ENCODE measurements at places on chromosomes 16 and 17.

DNA sequence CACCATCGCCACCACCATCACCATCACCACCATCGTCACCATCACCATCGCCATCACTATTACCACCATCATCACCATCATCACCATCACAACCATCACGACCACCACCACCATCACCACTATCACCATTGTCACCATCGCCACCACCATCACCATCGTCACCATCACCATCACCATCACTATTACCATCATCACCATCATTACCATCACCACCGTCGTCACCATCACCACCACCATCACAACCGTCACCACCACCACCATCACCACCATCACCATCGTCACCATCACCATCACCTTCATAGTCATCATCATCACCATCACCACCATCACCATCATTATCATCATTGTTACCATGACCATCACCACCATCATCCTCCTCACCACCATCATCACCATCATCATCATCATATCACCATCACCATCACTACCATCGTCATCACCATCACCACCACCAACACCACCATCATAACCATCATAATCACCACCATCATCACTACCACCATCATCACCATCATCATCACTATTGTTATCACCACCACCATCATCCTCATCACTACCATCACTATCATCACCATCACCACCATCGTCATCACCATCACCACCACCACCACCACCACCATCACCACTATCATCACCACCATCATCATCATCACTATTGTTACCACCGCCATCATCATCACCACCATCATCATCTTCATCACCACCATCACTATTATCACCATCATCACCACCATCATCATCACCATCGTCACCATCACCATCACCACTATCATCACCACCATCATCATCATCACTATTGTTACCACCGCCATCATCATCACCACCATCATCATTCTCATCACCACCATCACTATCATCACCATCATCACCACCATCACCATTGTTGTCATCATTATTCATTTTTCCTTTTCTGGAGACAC is 51.5 kb upstream of the ZNF469 start:
- no peak for DNase-seq

DNA sequence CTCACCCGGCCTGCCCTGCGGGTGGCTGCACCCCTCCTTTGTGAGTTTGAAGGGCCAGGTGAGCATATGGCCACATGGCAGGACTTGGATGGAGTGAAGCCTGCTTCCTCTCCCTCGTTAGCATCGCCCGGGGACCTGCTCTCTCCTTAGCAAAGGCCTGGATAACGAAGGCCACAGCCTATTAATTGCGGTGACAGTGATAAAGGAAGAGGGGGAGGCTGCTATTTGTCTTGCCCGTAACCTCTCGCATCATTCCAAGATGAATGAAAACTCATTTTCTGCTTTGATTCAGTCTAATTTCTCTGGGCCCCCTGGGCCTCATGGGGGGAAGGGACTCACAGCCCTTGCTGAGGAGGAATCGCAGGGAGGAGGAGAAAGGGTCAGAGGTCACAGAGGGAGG is 68.5 kb upstream of the LHX1 start:
- DNase-seq, result no peak

DNA sequence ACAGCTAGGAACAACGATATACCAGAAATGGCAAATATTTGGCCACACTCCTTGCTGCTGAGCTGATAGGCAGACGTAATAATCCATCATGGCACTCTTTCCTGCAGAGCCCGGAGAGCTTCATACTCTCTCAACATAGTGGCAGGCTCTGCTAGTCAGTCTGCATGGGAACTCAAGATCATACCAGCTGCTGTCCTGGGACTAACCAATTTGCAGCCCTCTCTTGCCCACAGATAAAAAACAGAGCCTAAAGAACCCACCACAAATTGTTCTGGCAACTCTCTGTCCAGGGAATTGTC is 13.5 kb downstream of the GSDMB start:
- DNase-seq, result no peak

DNA sequence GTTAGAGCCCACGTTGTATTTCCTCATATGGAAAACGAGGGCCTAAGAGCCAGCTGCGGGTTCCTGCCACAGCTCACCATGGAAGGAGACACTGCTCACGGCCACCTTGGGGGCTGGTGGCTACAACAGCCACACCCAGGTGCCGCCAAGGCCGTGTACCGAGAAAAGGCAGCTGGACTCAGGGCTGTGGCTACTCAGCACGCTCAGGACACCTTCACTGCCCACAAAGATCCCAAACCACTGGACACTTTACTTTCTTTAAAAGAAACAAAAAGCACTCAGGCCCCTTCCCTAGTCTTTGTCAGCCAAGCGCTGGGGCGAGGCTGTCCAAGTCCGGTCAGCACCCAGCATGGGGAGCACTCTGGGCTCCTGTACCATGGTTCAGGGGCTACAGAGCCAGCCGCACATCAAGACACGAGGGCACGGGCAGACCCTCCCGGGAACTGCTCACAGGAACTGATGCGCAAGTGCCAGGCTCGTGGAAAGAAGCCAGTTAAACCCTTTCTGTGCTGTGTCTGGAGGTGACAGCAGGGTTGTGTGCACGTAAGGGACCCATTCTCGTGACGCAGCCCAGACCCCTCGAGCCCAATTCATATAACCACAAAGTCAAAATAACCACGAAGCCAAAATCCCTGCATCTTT is 18.5 kb downstream of the SLC16A3 start:
- DNase-seq, result no peak

DNA sequence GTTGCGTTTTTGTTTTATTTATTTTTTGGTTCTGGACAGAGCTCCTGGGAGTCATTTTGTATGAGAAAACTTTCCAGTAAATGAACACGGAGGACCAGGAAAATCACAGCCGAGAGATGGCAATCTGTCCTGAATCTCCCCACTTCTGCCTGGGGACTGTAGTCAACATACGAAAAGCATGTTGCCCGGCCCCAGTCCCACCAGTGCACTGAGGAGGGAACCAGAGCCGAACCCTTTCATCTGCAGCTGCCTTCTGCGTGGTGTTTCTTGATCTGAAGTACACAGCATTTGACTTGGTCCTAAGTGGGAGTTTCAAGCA is 18.9 kb downstream of the SNX11 start:
- DNase-seq, result no peak

DNA sequence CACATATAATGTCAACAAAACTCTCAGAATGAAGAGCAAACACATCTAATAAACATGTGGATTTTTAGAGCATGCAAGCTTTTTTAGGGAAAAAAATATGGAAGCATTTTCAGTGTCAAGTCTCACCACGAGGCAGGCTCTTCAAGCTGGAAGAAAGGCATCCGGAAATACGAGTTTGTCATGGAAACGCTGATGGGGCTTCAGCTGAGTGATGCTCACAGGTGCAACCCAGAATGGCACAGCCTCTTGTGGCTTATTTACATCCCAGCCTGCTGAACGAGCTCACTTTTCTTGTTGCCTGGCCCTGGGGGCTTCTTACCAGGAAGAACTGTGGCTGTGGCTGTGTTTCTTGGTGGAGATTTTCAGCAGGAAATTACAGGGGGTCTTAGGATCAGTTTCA is 24.1 kb upstream of the DYNLL2 start:
- DNase-seq, result no peak

DNA sequence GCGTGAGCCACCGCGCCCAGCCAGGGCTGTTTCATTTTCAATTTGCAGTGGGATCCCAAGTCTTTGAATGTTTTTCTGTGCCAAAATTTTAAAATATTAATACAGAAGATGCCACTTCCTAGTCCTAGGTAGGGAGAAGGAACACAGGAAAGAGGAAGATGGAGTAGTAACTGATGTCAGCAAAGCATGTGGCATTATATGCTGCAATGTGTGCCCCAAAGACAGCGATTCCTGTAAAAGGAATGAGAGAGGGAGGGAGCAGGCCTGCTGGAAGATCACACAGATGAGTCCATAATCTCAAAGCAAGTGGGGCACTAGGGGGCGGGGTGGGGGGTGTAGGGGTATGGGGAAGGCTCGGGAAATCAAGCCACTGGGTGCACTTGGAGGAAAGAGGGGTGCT is 23.4 kb upstream of the SSTR2 start:
- DNase-seq, result no peak

DNA sequence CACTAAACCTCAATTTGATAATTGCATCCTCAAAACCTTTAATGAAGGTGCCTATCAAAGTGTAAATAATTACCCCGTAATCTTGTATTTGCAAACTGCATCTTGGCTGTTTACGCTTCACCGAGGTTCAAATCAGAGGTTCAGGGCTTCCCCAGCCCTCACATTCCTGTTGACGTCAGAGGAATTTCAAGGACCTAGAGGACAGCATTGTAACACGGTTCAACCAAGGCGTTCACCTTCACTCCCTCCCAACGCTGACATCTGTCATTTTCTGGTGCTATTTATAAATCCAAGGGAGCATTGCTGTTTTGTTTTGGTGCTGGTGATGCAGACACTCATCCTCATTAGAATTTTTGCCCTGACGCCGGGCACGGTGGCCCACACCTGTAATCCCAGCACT is 691.6 kb upstream of the RBFOX1 start:
- DNase-seq, result no peak

DNA sequence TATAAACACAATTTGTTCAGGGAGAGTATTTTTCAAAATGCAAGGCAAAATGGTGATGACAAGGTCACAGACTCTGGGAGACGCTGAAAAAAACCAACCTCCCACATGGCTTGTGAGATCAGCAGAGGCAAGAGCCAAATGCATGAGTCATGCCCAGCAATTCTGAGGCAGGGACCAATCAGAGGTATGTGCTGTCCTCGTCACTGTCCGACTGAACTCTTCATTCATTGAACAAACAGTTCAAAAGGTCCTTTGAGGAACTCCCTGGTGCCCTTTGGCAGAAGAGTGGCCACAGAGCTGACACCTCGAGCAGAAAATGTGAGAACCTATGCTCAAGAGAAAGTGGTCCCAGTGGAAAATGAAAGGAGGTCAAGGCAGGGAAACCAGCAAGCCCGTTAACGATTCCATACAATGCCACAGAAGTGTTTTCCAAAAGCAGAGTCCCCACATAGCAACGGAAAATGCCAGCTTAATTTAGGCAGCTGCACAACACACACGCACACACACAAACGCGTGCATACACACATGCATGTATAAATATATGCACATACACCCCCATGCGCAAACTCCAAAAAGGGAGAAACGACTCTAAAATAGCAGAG is 50.9 kb downstream of the CDH11 start:
- DNase-seq, result no peak

- DNase-seq, result no peak
Measured at GRCh38 chr16:82937926-82938520, 311.3 kb downstream of the CDH13 start.

DNA sequence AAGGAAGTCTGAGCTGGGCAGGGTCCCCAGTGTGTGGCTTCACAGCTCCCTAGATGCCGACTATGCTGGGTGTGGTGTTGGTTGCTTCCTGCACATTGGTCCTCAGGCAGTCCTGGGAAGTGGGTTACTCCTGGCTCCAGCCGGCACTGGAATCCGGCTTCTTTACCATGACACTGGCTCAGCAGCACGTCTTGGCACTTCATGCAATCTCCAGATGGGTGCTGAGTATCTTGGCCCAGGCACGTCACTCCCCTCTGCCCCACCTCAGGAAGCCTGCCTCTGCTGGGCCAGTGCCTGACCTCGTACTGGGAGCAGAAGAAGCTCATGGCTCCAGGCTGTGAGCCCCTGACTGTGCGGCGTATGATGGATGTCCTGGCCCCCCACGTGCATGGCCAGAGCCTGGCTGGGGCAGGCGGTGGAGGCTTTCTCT is 24.5 kb downstream of the FCSK start:
- DNase-seq, result no peak

- DNase-seq, result no peak
Measured at GRCh38 chr17:57662644-57663308, 82.3 kb downstream of the CCDC182 start.

DNA sequence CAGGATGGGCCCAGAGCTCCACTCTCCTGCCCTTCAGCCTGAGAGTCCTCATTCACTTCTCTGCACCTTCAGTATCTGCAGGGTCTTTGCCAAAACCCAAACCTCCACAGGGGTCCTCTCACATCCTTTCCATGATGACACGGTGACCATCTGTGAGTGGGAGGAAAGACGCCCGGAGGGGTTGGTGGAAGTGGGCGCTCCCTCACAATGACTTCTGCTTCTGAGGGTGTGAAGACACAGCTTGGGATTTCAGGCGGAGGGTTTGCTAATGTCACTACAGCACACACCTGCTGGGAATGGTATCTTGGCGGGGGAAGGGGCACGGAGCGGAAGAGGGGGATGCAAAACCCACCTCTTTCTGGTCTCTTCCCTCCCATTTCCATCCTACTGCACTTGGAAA is 115.1 kb upstream of the SDK2 start:
- DNase-seq, result no peak

DNA sequence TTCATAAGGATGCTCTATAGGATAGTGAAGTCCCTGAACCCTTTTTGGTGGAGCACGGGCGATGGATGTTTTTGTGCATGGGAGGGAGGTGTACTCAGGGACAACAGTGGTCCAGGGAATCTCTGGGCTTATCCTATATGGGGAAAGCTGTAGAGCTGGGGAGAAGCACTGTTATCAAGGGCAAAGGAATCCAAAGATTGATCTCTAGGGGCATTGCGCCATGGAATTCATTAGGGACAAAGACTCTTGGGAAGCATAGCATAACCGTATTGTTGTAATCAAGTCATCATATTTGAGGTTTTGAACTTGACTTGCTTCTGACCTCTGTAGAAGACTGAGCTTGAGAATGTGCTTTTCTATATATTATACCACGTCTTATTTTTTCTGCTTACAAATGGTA is 172.9 kb upstream of the ZFHX3 start:
- DNase-seq, result no peak

GRCh38 chr16:50253514-50253910 is 12.8 kb upstream of the ADCY7 start:
- no peak for DNase-seq

DNA sequence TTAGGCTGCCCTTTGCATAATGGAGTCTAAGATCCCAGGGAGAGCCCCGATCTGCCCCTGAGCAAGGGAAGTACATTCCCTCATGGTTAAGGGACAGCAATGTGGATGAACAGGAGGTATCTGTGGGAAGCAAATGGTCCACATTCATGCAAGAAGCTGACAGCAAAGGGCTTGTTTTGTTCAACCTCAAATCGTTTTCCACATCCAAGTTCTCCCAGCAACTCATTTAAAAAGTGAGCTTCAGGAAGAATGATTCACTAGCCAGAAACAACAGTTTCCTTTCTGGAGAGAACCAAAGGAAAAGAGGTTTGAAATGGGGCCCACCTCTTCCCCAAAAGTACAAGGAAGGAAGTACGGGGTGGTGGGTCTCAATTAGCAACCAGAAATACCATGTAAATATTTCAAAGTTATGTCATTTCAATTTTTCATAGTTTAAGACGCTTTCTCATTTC is 9.4 kb downstream of the HSPB9 start:
- no peak for DNase-seq

GRCh38 chr17:57986841-57987580 is 1.0 kb downstream of the VEZF1 start:
- DNase-seq, result no peak
